ENCODE measurements at places on chromosomes 3 and 15.

DNA sequence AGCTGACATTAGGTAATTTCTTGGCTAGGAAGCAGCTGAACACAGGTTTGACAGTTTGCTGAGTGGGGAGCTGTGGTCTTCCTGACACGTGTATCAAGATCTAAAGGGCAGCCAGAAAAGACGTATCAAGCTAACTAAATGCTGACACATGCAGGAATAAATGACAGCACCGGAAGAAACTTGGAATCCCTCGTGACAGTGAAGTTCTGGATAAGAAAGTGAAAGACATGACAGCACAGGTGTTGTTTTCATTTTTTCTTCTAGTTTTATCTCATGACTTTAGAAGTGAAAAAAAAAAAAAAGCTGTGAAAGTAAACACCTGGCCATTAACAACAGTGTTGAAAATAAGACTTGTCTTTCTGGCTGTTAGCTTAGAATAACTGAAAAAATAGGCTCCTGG, 48.7 kb downstream of the FGF7 start:
- DNase-seq, result no peak

DNA sequence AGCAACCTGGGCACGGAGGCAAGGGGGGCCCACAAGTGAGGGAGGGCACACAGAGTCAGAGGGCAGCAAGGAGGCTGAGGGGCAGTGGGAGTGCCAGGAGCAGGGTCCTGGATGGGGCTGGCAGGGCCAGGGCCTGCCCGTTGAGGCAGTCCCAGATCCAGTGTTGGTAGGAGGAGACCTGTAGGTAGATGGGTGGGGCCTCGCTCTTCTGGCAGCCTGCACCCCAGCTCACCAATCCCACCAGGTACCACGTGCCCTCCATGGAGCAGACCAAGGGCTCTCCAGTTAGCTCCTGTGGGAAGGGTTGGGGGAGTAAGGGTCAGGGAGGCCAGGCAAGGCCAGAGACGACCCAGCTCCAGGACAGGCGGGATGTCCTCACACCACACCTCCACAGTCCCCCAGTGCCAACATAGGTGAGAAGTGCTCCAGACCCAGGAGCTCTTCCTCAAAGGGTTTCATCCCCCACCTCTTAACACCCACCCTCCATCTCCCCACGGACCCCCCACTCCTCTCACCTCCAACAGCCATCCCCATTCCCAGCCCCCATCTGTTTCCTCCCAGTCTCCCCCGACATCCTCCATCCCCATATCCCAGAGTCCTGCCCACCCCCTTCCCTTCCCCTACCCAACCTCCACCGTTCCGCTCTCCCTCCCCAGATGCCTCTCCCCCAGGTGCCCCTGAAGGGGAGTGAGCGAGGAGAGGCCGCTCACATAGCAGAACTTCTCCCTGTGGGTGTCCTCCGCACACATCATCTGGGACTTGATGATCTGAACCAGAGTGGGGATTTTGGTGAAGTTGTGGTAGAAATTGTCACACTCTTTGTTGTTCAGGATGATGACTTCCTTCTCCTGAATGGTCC, 5.2 kb downstream of the PRSS50 start:
- DNase-seq, result no peak

GRCh38 chr15:41970456-41970855, 1.9 kb downstream of the EHD4 start:
- no peak for DNase-seq

GRCh38 chr15:38253351-38253781, 730 bp downstream of the SPRED1 start:
- no peak for DNase-seq

DNA sequence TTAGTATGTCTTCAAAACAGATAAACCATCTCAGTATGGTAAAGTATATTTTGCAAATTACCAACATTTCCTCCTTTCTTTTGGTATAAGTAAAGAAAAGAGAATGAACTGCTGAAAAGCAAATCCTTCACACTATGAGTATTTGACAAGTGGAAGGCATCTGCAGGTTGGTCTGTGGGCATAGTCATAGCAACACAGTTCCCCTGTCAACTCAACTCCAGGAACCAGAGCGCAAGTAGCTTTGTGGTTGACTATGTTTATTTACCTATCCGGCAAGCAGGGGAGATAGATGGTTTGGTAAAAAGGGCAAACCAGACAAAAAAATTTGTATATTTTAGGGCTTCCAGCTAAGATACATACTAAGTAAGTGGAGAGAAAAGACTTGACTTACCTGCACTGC, 88.3 kb upstream of the PPIB start:
- no peak for DNase-seq

DNA sequence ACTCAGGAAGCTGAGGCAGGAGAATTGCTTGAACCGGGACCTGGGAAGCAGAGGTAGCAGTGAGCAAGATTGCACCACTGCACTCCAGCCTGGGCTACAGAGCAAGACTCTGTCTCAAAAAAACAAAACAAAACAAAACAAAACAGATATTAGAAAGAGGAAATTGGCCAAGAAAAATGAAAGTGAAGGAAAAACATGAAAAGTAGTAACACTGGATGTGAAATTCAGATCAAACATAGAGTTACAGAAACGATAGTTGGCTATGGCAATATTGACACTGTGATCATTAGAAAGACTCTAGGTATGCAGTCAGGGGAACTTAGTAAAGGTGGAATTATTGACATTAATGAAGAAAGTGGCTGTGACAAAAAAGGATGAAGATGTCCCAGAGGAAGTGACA, 13.2 kb upstream of the TIPARP start:
- DNase-seq, result no peak

GRCh38 chr15:57387564-57388076, 11.3 kb downstream of the CGNL1 start:
- DNase-seq, result no peak

GRCh38 chr3:15467227-15468181, 40.1 kb downstream of the EAF1 start:
- no peak for DNase-seq

DNA sequence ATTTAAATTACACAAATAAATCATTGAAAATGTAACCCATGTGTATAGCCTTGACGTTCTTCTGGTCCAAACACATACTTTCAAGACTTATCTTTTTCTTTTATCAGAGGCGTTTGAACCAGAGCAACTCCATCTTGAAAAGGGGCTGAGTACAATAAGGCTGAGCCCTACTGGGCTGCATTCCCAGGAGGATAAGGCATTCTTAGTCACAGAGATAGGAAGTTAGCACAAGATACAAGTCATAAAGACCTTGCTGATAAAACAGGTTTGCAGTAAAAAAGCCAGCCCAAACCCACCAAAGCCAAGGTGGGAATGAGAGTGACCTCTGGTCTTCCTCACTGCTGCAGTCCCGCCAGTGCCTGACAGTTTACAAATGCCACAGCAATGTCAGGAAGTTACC, 101.0 kb upstream of the IGSF10 start:
- no peak for DNase-seq

DNA sequence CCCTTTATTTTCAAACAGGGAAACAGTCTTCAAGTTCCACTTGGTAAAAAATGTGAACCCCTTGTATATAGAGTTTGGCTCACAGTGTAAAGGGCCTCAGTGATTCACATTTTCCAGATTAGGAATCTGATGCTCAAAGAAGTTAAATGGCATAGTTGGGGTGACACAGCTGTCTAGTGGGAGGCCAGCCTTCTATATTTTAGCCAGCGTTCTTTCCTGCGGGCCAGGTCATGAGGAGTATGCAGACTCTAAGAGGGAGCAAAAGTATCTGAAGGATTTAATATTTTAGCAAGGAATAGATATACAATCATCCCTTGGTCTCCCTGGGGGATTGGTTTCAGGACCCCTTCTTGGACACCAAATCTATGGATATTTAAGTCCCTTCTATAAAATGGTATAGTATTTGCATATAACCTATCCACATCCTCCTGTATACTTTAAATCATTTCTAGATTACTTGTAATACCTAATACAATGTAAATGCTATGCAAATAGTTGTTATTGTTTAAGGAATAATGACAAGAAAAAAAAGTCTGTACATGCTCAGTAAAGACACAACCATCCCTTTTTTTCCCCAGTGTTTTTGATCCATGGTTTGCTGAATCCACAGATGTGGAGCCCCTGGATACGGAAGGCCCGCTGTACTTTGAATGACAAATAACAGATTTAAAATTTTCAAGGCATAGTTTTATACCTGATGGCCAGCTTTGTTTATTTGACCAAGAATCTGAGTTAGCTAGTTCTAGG, 7.0 kb downstream of the B2M start:
- no peak for DNase-seq

DNA sequence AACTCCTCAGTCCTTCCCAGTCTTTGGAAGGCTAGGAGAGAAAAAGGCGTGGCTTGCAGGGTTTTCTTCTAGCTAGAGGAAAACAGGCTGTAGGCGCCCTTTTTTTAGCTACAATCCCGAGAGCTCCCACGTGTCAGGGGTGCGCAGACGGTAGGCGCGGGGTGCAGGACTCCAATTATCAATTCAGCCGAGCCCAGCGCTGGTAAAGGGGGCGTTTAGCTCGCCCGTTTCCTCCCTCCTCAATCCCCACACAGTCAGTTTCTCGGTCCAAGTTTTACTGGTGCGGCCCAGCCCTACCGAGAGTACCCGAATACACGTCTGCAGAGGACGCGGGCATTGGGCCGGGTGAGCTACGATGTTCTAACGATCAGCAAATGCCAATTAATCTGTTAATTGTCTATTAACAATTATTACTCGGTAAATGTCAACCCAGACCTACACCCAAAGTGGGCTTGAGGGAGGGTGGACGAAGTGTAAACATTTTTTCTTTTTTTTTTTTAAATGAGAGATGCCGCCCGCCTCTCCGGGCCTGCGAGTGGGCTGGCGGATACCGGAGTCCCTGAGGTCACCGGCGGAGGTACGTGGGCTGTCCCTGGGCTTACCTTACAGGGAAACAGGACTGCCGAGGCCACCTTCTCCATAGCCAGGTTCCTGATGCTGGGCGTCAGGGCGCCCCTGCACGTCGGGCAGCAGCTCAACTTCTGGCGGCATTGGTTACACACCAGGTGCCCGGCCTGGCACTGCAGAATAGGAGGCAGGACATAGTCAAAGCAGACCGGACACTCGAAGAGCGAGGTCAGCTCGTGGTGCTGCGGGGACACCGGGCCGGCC, 923 bp downstream of the SIAH2 start:
- no peak for DNase-seq

DNA sequence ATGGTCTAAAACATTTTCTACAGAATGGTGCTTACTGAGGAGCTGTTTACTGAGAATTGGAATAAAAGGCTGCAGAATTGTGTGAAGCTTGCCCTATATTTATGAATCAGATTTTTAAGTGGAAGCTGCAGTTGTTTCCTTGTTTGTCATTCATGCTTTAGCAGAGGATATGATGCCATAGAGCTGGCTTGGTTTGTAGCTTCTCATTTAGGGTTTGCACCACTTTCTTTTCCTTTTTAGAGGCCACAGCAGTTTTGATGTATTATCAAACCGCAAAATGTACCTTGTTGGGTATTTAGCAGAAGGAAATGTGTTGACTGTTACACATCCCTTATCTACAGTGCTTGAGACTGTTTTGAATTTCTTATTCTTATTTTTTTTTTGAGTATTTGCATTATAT, 66.2 kb downstream of the RASA2 start:
- DNase-seq, result no peak

GRCh38 chr15:77901921-77902750, 175.4 kb downstream of the TBC1D2B start:
- DNase-seq, result no peak

DNA sequence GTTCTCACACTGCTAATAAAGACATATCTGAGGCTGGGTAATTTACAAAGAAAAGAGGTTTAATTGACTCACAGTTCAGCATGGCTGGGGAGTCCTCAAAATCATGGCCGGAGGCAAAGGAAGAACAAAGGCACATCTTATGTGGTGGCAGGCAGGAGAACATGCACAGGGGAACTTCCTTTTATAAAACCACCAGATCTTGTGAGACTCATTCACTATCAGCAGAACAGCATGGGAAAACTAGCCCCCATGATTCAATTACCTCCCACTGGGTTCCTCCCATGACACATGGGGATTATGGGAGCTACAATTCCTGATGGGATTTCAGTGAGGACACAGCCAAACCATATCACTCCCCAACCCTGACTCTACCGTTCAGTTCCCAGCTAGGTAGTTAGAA, 59.7 kb upstream of the MINAR1 start:
- DNase-seq, result no peak

GRCh38 chr3:106692624-106693023, 684.6 kb upstream of the CCDC54 start:
- DNase-seq, result no peak

DNA sequence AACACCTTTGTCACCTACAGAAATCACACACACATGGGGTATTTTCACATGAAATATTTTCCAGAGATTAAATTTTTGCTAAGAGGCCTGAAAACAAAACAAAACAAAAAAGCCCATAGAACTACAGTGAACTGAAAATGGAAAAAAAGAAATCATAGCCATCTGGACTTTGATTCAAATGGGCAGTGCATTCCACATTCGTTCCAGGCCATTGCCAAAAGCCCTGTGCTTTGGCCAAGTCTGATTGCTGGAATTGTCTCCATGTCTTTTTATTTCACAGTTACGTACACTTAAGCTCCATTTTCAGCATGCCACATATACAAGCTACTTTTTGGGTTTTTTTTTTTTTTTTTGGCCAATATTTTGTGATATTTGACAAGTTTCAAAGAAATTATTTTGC, 47.1 kb downstream of the TFG start:
- DNase-seq, result no peak

DNA sequence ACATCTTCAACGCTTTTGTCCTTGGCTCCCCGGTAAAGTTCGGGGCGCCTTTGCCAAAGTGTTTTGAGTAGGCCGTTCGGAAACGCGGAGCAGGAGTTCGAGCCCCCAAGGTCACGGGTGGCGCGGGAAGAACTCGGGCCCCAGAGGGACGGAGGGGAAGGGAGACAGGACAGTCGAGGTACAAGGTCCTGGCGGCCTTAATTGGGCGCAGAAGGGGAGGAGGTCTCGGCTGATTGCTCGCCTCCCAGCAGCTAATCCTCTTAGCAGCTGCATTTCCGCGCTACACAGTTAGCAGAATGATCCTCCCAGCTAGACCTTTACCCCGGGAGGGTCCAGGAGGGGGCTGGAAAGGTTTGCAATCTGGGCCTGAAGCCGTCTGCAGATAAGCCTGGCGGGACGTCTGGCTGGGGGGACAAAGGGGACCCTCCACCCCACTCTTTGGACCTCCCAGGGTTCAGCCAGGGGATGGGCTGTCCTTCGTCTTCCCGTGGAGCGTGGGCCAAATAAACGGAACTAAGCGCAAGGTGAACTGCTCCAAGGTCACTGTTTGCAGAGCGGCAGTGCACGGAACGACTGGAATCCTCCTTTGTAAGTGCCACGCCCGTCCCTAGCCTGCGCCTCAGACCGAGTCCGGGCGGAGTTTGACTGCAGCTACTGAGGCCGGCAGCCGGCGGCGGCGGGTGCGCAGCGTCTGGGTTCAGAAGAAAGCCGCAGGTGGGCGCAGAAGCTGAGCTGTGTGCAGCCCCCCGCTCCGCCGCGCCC, 7.2 kb downstream of the EOMES start:
- DNase-seq, result no peak

DNA sequence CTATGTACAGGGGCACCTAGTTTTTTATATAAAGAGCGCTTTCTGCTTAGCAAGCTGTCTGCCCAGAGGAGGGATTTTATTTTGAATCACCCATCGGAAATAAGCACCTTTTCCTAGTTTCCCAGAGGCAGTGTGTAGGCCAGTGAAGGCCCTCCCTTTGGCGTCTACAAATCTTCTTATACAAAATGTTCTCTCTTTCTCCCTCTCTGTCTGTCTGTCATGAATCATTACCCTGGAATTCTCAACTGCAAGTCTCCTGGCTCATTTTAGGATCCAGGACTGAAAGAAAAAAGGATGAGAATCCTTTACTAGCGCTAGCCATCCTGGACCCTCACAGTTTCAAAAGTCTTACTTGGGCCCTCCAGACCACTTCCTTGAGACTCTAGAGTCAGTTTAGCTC, 728.1 kb downstream of the OTOL1 start:
- no peak for DNase-seq

GRCh38 chr3:126267976-126268615, 87.7 kb upstream of the ALDH1L1 start:
- no peak for DNase-seq

Data from cortex of kidney (tissue), 1 donor.